ENCODE measurements at places on chromosomes 2 and 18.

GRCh38 chr2:232174662-232175061 lies 203.9 kb upstream of the ALPP start:
- no peak for DNase-seq

DNA sequence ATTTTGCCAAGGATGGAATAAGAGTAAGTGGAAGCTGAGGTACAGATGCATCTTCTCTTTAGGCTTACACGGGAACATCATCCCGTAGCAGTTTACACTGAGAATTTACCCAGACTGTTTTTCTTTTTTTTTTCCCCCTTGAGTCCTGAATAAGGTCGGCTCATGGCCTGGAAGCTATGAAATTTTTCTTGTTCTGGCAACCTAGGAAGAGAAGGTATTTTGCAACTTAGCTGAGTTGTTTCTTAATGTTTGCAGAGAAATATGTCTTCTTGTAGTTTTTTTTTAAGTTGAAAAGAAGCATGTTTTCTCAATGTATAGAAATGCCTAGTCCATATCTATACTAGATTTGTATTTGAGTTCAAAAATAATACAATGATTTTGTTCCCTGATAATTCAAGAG lies 712.5 kb downstream of the TDRD15 start:
- DNase-seq, result no peak

DNA sequence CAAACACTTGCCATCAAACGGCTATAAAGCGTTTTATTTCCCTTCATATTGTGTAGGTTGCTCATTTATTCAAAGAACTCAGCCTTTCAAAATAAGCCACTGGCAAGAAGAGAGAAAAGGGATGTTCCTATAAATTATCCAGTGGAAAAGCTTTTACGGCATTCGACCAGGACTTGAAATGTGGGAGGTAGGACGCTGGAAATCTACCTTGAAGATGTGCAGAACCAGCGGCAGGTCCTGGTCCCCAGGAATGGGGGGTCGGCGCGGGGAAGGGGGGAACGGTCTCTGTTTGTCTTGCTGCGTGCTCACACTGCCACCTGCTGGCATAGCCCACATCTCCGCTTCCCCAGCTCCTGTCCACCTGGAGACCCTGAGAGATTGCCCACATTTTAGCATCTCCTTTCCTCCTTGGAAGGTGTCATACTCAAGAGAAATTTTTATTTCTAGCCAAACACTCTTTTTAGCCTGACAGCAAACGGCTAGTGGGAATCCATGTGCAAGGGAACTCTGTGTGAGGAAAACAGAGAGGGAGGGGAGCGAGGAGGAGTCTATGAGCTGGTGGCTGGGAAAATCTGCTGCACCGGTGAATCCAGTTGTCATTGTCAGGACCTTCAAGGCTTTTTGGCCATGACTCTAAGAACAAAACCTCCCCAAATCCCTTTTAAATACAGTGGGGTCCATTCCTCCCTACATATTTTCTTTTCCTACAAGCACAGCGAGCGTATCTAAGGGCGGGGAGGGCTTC lies 349.0 kb upstream of the PKDCC start:
- peak; percentile 3 for DNase-seq

GRCh38 chr2:143258126-143258892 lies 129.1 kb downstream of the ARHGAP15 start:
- DNase-seq, result no peak

DNA sequence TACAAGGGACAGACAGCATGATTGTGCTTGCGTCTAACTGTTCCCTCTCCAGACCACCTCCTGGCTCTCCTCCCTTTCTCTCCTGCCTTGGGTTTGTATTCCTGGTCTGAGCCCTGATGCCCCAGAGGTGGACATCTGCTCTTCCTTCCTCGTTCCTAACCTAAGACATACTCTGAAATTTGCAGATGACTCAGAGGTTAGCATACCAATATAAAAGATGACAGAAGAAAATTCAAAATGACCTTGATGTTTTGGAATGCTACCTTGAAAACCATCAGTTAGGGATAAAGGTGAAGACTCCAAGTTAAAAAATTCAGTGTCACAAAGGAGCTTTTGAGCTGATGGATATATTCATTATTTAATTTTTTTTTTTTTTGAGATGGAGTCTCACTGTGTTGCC lies 12.9 kb downstream of the SMYD1 start:
- no peak for DNase-seq

Data from bone marrow (tissue), 2 donors.